Fibroblast of pulmonary artery (primary cell): ENCODE measurements at places on chromosomes 6 and 20.

GRCh38 chr6:123316733-123317323 lies 319.9 kb downstream of the TRDN start:
- peak; percentile 40 for DNase-seq

- DNase-seq: no peak
Observed at GRCh38 chr6:106381223-106381622, 20.7 kb downstream of the CRYBG1 start.

DNA sequence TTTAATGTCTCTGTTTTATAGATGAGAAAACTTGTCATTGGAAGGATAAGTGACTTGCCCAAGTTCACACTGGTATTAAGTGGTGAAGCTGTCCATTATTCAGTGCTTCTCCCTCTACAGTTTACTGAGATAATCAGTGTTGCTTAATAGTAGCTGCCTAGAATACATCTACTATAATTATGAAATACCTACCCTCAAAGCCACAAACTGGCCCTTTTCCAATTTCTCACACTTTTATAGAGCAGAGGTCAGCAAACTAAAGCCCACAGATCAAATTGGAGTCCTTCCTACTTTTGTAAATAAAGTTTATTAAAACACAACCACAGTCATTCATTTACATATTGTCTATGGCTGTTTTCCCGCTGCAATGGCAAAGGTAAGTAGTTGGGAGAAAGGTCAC lies 73.5 kb downstream of the EYS start:
- peak; percentile 1 for DNase-seq

GRCh38 chr6:52666071-52666470 lies 4.8 kb upstream of the TMEM14A start:
- DNase-seq: no peak

DNA sequence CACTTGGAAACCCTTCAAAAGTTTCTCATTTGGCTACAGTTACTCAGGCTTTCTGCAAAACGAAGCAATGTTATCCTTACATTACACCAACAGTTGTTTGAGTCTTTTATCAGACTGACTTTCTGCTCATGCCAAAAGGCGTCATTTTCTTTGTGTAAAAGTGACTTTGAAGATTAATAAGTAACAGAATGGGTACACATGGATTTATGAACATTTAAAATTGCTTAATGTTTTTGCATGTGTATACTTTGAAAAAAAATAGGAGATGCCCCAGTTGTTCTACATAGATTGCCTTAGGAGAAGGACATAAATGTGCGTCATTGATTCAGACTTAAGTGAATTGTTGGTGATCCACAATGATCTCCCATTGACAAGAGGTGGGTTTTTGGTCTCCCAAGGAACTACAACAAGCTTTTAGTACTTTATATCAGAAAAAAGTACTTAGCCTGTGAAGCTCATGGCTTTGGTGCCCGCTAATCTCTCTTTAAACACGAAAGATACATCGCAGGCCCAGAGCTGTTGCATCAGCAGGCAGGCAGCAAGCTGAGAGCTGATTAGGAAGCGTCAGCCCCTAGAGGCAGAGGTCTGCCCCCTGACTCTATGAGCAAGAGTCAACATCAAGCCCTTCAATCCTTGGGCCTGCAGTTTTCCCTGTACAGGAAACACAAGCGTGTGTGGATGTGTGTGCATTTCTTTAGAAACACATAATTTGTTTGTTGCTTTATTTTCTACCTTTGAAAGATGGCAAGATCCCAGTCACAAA lies 45.9 kb downstream of the SLC22A3 start:
- DNase-seq: peak; percentile 37

DNA sequence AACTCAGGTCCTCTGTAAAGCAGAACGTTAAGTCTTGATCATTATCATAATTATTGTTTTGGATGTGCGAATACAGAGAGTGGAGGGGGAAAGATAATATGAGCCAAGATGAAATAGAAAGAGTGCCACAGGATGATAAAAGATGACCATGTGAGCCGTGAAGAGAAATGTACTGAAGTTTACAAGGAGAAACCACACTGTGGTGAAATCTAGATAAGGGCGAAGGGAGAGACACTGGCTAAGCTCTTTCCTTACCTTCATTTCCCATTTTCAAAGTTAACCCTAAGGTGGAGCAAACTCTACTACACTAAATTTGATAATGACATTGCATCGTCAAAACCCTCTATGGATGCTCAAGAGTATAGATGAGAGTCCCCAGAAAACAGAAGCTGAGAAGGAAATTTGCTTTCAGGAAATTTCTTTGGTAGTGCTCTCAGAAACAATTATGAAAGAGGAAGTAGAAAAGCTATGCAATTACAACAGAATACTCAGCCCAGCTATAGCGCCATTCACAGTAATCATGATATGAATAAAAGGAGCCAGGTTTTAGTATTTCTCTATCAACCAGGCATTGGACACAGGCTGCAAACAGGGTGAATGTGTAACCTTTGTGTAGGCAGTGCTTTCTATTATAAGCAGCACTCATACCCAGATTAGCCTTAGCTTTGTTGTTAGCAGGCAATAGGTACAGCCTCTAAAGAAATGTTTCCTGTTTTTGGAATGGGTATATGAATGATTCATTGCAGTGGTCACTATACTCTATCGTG lies 1080.7 kb downstream of the GRIK2 start:
- no peak for DNase-seq

DNA sequence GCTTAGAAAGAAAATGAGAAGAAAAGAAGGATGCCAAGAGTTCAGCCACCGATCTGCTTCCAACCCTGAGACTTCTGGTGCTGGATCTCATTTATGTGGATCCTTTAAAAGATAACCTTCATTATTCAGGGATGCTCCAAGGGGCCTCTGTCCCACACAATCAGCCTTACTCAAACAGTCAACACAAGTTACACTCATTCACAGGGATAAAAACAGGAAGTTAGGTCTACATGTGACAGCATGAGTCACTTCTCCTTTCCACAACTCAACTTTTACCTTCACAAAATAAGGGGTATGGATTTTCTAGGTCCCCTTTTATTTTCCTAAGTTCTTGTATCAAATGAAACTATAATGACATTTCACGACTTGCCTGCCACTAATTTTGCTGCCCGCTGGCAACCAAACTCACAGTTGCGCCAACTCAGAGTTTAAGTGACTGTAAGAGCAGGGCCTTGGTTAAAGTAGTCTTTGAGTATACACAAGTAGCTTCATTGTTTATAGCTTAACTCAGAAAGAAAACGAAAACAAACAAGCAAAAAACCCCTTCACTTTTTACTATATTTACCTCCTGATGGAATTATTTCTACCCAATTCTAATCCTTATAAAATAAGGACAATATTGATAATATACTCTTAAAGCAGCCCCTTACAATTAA lies 278.8 kb upstream of the RUNX2 start:
- DNase-seq: peak; percentile 50

GRCh38 chr6:125949069-125949468 lies 7.5 kb upstream of the HINT3 start:
- DNase-seq: no peak

DNA sequence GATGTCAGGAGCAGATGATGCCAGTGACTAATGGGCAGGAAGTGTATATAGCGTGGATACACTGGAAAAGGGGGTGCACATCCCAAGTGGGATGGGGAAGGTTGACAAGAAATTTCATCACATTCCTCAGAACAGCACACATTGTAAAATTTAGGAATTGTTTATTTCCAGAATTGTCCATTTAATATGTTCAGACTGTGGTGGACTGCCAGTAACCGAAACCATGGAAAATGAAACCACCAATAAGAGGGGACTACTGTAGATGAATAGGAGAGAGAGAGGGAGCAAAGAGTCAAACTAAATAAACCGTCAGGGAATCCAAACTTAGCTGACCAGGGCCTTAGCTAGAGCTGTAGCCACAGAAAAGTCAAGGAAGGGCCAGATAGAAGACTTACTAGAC lies 164.4 kb upstream of the PRDM1 start:
- no peak for DNase-seq

- DNase-seq: no peak
Observed at GRCh38 chr6:166551754-166552495, 34.6 kb downstream of the RAMACL start.

DNA sequence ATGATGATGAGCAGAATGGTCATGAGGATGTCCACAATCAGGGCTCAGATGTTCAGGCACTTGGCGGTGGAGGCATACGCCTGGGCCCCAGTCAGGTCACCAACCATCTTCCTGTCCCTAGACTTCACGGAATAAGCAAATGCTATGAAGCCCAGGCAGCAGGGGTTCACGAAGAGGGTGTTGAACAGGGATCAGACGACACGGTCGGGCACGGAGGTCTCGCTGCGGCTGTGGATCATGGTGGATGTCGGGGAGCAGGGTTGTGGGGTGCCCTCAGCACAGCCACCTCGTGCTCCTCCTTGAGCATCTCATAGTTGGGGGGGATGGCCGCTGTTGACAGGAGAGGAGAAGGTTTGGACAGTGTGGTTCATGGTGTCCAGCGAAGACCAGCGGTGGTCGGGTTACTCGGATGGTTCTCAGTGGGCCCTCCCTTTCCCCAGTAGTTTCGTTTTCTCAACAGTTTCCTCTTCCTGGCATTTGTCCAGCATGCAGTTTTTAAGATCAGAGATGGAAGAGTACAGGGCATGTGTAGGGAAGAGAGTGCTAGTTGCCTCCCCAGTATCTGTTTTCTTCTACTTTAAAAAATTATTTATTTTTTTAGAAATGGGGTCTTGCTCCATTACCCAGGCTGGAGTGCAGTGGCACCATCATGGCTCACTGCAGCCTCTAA lies 20.3 kb upstream of the SPDEF start:
- DNase-seq: no peak

- peak; percentile 16 for DNase-seq
Observed at GRCh38 chr20:61925555-61926252, 140.0 kb downstream of the TAF4 start.

DNA sequence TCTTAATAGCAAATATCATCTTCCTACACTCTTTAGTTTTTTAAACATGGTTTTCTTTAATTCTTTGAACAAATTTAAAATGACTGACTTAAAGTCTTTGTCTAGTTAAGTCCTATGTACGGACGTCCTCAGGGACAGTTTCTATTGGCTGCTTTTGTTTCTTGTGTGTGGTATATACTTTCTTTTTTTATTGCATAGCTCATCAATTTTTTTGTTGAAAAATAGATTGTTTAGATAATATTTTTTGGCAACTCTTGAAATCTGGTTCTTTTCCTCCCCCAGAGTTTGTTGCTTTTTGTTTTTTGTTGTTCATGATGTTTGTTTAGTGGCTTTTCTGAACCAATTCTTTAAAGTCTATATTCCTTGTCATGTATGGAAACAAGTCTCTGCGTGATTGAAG lies 479.8 kb downstream of the PREX1 start:
- no peak for DNase-seq

- DNase-seq: no peak
Observed at GRCh38 chr20:18922251-18922650, 108.7 kb downstream of the SCP2D1 start.

DNA sequence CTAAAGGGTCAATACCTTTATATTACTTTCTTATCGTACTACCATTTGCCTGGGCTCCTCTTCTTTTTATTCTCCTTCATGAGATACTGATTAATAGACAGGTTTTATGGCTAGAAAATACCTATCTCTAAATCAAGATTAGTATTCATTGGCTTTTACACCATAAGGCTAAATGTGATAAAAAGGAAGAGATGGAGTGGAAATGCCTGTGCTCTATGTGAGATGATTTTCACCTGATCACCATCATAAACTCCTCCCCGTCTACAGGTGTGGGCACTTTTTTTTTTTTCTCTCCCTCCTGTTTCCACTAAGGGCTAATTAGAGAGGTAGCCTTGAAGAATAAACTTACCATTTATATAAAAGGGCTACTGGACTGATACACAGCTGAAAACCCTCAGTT lies at the start of gene GLYATL3:
Gene GLYATL3 (plus strand): TSS at position 301 of the 400 bp plus-strand sequence. CDS start 12,068 bp downstream, outside the sequence.
- no peak for DNase-seq

GRCh38 chr20:63167918-63168520 lies 47.9 kb downstream of the YTHDF1 start:
- DNase-seq: no peak

DNA sequence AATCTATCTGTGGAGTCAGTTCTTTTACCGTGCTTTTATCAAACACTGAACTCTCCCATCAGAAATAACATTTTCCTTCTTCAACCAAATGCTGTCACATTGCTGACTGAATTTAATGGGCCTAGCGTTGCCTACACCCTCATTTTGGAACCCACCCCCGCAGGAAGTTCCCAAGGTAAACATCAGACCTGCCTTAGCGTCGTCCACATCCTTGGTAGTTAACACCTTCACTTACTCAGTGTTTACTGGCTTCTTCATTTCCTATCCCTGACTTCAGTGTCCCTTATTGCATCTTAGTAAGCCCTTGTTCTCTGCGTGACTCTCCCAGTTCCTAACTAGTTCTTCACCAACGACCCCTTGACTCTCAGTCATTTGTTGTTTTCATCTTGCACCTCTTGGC lies 491.4 kb upstream of the SOX4 start:
- DNase-seq: no peak

GRCh38 chr20:32894711-32895355 lies 36.1 kb downstream of the EFCAB8 start:
- no peak for DNase-seq

- DNase-seq: no peak
Observed at GRCh38 chr6:84425971-84426705, 198.7 kb upstream of the CEP162 start.

DNA sequence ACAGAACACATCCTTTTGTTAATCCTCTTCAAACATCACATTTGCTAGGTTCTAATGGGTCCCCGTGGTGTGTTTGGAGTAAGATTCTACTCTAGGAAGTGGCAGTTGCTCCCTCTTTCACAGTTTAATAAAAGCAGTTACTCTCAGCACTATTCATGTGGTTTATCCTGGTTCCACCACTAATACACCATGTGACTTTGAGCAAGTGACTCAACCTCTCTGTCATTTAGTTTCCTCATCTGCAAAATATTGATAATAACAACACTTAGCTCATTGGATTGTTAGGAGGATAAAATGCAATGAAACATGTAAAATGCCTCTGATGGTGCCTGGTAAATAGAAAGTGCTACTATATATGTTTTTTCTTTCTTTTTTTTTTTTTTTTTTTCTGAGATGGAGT lies 488.0 kb upstream of the NOX3 start:
- no peak for DNase-seq

DNA sequence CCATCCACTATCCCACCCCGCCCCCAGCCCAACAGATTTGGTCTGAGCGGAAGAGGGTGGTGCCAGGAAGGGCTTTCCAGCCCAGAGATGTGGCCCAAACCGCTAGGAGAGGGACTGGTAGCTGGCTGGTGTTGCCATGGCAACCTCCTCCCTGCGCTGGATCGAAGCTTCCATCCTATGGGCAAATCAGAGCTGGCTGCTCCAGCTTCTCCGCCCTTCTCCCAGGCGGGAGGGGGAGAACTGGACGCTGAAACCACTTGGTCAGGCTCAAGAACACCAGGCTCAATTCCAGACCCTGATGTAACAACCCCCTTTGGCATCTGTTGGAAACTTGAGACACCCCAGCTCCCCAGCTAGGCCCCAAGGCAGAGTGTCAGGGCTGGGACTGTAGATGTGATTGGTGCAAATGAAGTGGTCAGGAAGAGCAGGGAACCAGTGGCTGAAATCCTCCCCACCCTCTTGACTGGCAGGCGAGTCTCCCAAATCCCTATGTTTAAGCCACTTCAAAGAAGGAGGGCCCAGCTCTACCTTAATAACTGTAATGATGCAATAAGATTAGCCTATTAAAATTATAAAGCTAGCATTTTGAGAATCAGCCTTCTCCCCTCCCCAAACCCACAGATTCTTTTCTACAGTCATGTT lies 4.2 kb downstream of the RIMS4 start:
- peak; percentile 43 for DNase-seq
